ENCODE measurements at places on chromosomes 7 and 10.
A peak's percentile ranks its signal among the peaks of the same experiment; 100 is the strongest.

GRCh38 chr7:127818306-127818705 is 166.3 kb downstream of the SND1 start:
- peak overlapping the region; percentile 34 for H3K27ac ChIP-seq
- peaks cover 74% of the 10 kb centered on the region for H3K4me1 ChIP-seq
- no peaks in the 10 kb centered on the region for H3K36me3 ChIP-seq
- DNase-seq, result no peak
- no peaks in the 10 kb centered on the region for H3K27me3 ChIP-seq

GRCh38 chr10:13869295-13869664 is 282.5 kb downstream of the PRPF18 start:
- no peak for DNase-seq
- H3K4me3 ChIP-seq, result no peak overlapping the region
- H3K27me3 ChIP-seq, result no peaks in the 10 kb centered on the region
- peak overlapping the region; percentile 44 for H3K27ac ChIP-seq
- no peaks in the 10 kb centered on the region for H3K36me3 ChIP-seq

DNA sequence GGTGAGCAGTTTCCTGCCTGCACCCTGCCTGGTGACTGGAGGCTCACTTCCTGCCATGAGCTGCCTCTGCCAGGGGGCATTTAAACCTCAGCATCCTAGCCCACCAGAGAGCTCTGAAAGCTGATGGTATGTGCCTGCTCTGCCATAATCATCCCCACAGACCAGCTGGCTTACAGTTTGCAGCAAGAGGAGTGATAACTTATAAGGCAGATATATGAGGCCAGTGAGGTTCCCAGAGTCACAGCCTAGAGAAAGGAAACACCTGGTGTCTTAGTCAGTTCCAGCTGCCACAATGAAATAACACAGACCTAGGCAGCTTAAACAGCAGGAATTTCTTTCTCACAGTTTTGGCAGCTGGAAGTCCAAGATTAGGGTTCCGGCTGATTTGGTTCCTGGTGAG is 232.0 kb downstream of the PAXIP1 start:
- peaks cover 82% of the 10 kb centered on the region for H3K36me3 ChIP-seq
- H3K4me1 ChIP-seq, result no peaks in the 10 kb centered on the region
- H3K27ac ChIP-seq, result no peak overlapping the region
- no peak for DNase-seq

DNA sequence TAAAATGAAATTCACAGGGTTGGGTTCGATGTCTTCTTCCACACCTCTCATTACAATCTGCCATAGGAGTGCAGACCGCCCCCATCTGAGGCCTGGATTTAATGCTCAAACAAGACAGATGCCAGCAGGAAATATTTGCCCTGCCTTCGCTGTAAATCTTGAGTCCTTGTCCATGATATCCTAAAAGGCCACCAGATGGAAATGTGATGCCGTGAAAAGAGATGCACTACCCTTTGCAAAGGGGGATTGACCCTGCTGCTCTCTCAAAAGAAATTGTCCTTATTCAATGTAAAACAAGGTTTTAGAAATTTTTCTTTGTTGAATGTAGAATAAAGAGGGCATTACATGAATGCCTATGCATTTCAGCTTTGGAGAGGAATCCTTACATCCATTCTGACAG is 37.5 kb downstream of the AGAP4 start:
- DNase-seq, result peak; percentile 15
- H3K4me1 ChIP-seq, result peaks cover 8% of the 10 kb centered on the region
- no peak overlapping the region for H3K27ac ChIP-seq
- H3K36me3 ChIP-seq, result no peaks in the 10 kb centered on the region

DNA sequence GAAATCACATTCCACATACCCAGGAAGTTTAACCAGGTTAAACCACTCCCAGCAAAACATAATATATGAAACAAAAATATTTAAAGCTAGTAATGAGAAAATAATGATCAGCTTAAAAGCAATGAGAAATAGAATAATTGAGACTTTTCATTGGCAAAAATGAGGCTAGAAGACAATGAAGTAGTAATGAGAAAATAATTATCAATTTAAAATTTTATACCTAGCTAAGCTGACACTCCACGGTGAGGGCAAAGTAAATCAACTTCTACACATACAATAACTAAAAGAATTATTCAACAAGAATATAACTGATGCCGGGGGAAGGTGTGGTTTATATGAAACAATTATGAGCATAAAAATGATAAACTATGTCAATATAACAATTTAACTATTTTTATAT is 82.2 kb upstream of the TES start:
- H3K4me1 ChIP-seq, result no peaks in the 10 kb centered on the region
- no peaks in the 10 kb centered on the region for H3K27me3 ChIP-seq
- H3K4me3 ChIP-seq, result no peak overlapping the region
- no peak for DNase-seq

GRCh38 chr7:106462365-106462859 is 177.6 kb upstream of the NAMPT start:
- H3K36me3 ChIP-seq, result peaks cover 19% of the 10 kb centered on the region
- H3K27me3 ChIP-seq, result peaks cover 3% of the 10 kb centered on the region
- peaks cover 40% of the 10 kb centered on the region for H3K4me1 ChIP-seq
- no peak overlapping the region for H3K27ac ChIP-seq

DNA sequence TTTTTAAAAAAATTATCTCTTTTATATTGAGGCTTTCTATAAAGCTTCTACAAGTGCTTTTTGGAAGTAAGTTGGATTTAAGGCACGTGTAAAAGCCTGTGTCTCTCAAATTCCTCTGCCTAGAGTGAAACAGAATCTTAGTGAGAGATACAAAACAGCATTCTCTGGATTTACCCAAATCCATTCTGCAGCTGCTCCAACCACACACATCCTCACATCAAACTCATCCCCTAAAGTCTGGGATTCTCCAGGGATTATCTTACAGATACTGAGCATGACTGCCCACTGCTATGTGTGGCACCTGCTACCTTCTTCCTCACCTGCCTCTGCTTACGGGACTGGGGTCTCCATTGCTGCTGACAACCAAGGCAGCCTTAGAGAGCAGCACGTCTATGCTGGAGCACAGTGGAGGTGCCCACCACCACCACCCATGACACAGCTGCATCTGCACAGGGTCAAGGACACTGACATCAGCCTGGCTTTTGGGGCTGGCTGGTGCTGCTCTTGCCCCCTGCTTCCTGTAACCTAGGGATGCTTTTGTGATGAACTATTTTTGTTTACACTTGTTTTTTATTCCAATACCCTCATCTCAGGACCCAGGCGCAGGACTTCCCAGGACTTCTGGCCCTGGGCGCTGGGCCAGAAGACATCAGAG is 139.2 kb upstream of the NAMPT start:
- H3K27me3 ChIP-seq, result no peaks in the 10 kb centered on the region
- H3K27ac ChIP-seq, result no peak overlapping the region
- no peak for DNase-seq
- H3K4me1 ChIP-seq, result peaks cover 5% of the 10 kb centered on the region

Data from WTC11 (cell line).